ENCODE measurements at places on chromosomes 1 and 21. TPM values are rescaled to one million over a fixed set of nuclear protein-coding genes. Genes with fewer than 3 reads are reported as not detected.

SLC26A9 gene
- not detected for total RNA-seq

FABP3 gene
- 4.5 TPM for total RNA-seq

UBL4B gene
- not detected for total RNA-seq

MYBPH gene
- 0.30 TPM for total RNA-seq

ELAPOR1 gene
- 0.89 TPM for total RNA-seq

ZNF692 gene
- 34.1 TPM for total RNA-seq

FAM167B gene
- total RNA-seq = not detected

HENMT1 gene
- 2.1 TPM for total RNA-seq

NECTIN4 gene
- total RNA-seq = 1.8 TPM

SAMSN1 gene
- total RNA-seq = not detected

TNNT2 gene
- not detected for total RNA-seq

NRAS gene
- 65.5 TPM for total RNA-seq

MMEL1 gene
- total RNA-seq = not detected

VWA5B1 gene
- not detected for total RNA-seq

RAB7B gene
- 1.3 TPM for total RNA-seq

RNF186 gene
- total RNA-seq = not detected

DNAJC28 gene
- 1.7 TPM for total RNA-seq

SPRR2G gene
- total RNA-seq = not detected

CELA2A gene
- not detected for total RNA-seq

CLCA4 gene
- not detected for total RNA-seq

CCDC185 gene
- total RNA-seq = not detected

TMEM82 gene
- total RNA-seq = not detected

COL9A2 gene
- total RNA-seq = 0.78 TPM
